ENCODE measurements at places on chromosomes 7 and 10.

- no peak for DNase-seq
Measured at GRCh38 chr10:118790058-118790457, 35.3 kb upstream of the CACUL1 start.

GRCh38 chr10:5090551-5090950 is 3.7 kb upstream of the AKR1C3 start:
- no peak for DNase-seq

- DNase-seq: no peak
Measured at GRCh38 chr10:108454224-108454623, 1289.7 kb upstream of the SORCS1 start.

- DNase-seq: no peak
Measured at GRCh38 chr7:150824379-150825177, 24.0 kb downstream of the TMEM176A start.

- DNase-seq: no peak
Measured at GRCh38 chr10:121216295-121216694, 365.1 kb downstream of the WDR11 start.

GRCh38 chr10:79072994-79073645 is 4.4 kb downstream of the ZMIZ1 start:
- no peak for DNase-seq

GRCh38 chr10:116271593-116272439 is 1.2 kb downstream of the GFRA1 start:
- DNase-seq: peak; percentile 42

DNA sequence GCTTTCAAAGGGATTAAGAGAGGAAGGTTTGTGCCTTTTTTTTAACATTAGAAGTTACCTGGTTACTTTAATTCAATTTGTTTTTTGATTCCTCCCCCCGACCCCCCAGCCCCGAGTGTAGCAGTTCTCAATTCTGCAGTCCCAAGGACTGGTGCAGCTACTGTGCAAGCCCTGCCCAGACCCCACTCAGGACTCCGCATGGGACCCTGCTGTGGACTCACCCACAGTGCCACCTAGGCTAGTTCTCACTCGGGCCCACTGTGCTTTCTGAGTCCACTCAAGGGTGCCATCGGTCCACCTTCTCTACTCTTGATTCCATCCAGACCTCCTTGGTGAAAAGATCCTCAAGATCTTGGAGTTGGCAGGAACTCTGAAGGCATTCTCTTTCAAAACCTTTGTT is 77.4 kb downstream of the VOPP1 start:
- no peak for DNase-seq

GRCh38 chr7:150428671-150429451 is 21.6 kb upstream of the GIMAP8 start:
- DNase-seq: no peak

- no peak for DNase-seq
Measured at GRCh38 chr10:1661416-1661815, 75.9 kb downstream of the ADARB2 start.

GRCh38 chr10:50436805-50437204 is 185.5 kb upstream of the ASAH2 start:
- no peak for DNase-seq
